Smooth muscle cell of bladder (primary cell): ENCODE measurements at places on chromosomes 4 and X. TPM values are rescaled to one million over a fixed set of nuclear protein-coding genes. Genes with fewer than 3 reads are reported as not detected.

Gene CXCL1
- 70.6 and 232 TPM in 2 replicates for total RNA-seq

Gene FREM3
- under 0.01 TPM in 1 of 2 replicates, not detected in the other for total RNA-seq

Gene TRPC5OS
- not detected in 2 replicates for total RNA-seq

Gene XAGE1B
- total RNA-seq: not detected in 2 replicates

Gene GRID2
- not detected in 2 replicates for total RNA-seq
